Amniotic stem cell (primary cell): ENCODE measurements at places on chromosomes 12 and 14.

DNA sequence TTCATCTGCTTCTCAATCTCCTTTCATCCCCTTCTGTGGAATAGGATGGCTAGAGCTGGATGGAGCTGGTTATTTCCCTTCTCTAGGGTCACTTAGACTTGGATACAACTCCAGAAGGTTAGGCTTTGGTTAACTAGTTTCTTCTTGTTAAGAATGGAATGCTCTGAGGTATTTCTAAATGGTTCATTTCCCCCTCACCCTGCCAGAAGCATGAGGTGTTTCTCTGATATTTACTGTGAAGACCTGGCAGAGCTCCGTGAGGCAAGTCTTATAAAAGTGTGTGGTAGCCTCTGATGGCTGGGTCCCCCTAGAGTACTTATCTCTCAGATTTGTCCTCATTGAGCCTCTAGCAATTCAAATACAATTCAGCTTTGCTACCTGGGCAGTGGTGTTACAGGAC lies 207.9 kb downstream of the SLC16A7 start:
- DNase-seq = no peak

DNA sequence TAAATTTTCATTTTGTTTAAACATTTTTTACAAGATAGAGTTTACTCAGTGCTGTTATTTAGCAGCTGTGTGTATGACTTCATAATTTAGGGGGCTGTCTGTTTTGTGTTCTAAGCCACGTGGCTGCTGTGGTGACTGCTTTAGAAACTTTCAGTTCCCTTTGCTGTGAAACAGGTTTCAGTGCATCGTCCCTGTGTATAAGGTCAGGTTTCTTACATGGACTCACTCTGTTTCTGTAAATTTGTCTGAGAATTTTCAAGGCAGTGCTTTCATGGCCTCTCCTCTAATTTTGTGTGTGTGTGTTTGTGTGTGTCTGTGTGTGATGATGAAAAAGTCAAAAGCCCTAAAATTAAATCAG lies 32.4 kb downstream of the BICD1 start:
- no peak for DNase-seq

GRCh38 chr12:109047081-109047805 lies 5.1 kb upstream of the USP30 start:
- no peak for DNase-seq

- DNase-seq = no peak
These were observed 117.3 kb upstream of the CAND1 start for GRCh38 chr12:67151886-67152285.
